ENCODE measurements at places on chromosomes 3 and 15.

- no peak for DNase-seq
Observed at GRCh38 chr15:92848852-92849598, 51.1 kb upstream of the CHD2 start.

DNA sequence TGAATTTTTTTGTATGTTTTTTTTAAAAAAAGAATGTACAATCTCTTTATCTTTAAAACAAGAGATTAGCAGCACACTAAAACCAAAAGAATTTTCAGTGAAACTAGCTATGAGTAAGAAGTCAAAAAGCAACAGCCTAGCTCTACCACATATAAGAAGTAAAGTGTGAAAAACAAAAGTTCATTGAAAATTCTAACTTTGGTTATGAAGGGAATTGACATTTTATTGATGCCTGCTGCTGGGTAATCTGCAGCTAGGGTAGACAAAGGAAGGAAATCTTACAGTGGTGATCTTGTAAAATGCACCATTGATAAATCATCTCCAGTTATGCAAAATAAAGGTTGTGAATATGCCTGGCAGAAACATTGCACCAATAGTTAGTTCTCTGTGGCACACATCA lies 37.8 kb upstream of the FOXB1 start:
- DNase-seq: no peak

DNA sequence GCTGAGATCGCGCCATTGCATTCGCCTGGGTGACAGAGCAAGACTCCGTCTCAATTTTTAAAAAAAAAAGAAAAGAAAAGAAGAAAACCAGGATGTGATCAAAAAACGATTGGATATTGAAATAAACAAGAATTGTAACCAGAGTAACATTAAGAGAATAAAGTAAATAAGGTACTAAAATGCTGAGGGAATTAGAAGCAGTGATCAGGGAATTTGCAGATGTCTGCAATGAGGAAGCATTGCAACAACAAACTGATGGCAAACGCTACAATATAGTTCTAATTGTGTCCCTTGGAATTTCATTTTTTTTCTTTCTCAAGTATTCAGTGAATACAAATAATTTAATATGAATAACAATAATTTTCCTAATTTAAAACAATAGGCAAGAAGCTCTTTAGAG lies 1077.5 kb downstream of the TBL1XR1 start:
- no peak for DNase-seq

DNA sequence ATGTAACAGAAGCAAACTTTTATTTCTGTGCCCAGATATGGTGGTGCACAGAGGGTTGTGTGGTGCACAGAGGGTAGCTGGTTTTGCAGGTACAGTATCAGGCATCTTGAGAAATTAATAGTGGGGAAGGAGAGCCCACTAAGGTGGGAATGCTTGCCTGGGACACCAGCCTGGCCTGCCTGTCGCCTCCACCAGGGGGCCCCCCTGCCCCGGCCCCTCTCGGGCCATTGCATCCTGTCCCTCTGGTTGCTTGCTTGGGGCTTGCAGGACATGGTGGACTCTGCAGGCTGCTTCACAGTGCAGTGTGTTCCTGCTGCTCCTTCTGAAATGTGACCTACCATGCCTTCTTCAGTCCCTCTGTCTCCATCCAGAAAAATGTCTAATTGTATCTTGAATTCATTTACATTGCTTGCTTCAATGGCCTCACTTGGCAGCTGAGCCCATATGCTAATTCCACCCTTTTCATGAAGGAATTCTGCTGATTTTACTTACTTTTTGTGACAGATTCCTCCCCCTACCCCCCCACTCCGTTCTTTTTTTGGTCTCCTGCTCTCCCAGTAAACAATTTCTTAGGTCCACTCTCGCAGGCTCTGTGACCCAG lies 73.6 kb downstream of the EEFSEC start:
- peak; percentile 15 for DNase-seq

GRCh38 chr15:52797625-52798501 lies 7.7 kb upstream of the ONECUT1 start:
- no peak for DNase-seq

DNA sequence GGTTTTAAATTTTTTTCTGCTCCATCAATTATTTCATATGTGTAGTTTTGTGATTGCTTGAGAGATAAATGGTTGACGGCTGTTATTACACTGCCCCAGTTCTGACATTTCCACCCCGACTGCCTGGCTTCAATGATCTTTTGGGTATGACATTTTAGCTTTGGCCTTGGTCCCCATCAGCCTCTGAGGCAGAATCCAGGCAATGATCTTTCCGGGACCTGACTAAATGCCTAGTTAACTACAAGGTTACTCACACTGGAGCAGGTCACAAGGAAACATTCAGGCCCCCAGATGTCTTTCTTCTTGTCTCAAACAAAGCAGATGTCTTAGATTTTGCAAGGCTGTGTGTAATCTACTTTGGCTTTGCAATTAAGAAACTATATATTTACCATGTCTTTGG lies 61.1 kb upstream of the TMCO5A start:
- no peak for DNase-seq

DNA sequence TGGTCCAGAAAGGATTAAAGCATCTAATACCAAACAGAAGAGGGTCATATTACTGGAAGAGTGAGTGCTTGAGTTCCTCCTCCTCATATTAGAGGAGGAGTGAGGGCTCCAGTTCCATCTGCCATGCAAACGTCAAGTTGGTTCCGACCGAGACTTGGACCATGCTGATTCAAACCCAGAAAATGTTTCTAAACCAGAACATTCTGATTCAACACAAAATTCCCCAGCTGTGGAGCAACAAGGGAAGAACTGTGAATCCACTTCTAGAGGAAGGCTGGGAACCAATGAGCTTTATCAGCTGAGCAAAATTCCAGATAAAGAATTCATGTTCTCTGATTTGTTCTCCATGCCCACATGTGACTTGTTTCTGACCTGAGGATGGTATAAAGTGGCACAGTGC lies 135.6 kb upstream of the WNT5A start:
- no peak for DNase-seq

- peak; percentile 87 for DNase-seq
Observed at GRCh38 chr3:160413613-160414248, 14.3 kb downstream of the SMC4 start.

DNA sequence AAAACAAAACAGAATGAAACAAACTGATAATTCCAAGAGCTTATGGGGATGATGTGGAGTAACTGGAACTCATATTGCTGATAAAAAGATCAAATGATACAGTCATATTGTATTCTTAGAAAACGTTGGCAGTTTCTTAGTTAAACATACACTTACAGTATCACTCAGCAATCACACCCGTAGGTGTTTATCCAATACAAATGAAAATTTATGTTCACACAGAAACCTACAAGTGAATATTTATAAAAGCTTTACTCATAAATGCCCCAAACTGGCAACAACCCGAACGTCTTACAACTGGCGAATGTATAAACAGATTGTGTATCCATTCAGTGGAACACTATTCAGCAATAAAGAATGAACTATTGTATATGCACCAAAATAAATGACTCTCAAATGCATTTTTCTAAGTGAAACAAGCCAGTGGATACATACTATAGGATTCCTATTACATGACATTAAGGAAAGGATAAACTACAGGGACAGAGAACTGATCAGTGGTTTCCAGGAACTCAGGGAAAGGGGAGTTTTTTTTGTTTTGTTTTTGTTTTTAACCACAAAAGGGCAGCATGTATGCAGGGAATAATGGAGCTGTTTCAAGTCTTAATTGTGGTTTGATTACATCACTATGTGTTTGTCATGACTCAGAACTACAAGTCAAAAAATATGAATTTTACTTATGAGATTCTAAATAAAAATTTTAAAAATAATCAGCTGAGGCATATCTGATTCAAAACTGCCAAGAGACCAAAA lies 71.8 kb upstream of the NDUFB4 start:
- DNase-seq: no peak

GRCh38 chr15:55681631-55682030 lies 61.3 kb downstream of the PRTG start:
- no peak for DNase-seq

GRCh38 chr3:130820976-130821375 lies 72.9 kb upstream of the ATP2C1 start:
- peak; percentile 22 for DNase-seq

GRCh38 chr3:76765511-76765910 lies 274.4 kb upstream of the ROBO2 start:
- DNase-seq: no peak

DNA sequence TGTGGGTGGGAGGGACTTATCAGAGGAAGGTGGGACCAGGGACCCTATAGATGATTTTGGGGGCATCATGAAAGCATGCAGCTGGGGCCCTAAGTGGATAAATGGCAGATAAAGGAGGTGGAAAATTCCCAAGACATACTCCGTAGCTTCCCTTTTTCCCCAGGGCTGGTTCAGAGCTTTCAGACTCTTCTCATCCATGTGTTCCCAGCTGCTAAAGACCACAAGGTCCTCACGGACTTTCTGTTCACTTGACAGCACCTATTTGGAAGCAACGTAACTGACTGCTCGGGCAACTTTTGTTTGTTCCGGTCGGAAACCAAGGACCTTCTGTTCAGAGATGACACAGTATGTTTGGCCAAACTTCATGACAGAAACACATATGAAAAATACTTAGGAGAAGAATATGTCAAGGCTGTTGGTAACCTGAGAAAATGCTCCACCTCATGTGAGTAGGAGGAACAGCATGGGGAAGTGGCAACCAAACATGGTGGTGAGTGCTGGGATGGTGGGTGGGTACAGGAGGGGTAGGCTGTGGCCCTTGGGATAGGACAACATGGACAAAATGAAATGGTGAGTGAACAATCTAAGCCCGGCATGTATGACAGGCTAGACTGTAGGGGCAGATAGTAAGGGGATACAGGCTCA lies 28.7 kb upstream of the SRPRB start:
- no peak for DNase-seq

DNA sequence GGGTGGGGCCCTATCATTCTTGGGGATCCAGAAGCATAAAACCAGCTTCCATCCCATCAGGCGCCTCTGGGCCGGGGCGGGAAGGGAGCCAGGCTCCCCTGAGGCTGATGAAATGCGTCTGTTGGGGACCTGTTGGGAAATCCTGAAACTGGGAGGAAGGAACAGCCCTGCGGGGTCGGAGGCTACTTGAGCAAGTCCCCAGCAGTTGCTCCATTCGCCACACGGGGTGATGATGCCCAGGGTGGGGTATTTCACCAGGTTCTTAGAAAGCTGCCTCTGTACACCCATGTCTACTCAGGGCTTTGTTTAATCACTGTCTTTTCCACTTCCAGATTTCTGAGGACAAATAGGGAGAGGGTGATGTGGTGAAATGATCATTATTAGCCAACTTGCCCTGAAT lies 25.4 kb upstream of the TSEN2 start:
- no peak for DNase-seq

GRCh38 chr15:61169275-61169903 lies 59.7 kb downstream of the RORA start:
- peak; percentile 17 for DNase-seq

DNA sequence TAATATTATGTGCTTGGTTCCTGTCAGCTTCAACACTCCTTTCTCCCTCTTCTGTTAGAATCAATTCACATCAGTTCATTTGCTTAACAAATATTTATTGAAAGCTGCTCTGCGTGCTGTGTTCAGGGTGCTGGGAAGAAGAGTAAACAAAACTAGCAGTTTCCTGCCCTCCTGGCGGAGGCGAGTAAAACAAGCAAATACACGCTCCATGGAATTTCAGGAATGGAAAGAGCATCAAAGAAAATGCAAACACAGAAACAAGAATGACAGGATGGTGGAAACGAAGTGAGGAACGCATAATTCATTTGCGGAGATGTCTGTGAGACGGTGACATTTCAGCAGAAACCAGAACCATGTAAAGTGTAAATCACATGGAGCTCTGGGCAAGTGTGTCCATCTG lies 49.4 kb upstream of the SPTSSB start:
- DNase-seq: no peak

- DNase-seq: no peak
Observed at GRCh38 chr15:96497951-96498350, 167.5 kb downstream of the NR2F2 start.

DNA sequence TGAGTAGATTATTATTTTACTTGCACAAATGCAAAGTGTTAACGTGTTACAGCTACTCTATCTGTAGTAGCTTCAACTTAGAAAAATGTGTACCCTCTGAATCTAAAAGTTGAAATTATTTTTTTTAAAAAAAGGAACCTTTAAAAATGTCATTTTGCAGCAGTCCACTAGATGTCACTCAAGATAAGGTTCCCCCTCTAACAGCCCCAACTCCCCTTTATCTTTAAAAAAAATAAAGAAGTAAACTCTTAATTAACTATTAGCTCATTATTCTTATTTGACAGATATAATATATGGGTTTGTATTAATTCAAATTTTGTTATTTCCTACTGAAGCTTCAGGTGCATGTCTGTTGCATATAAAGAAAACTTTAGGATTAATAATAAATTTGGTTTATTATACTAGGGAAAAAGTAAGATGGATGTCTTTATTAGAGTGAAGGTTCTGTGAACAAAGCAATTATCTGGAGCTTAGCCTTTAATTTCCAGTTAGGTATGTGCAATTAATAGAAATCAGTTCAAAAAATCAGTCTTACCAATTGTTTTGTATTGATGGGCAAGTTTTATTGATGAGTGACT lies 288.5 kb downstream of the VGLL3 start:
- peak; percentile 42 for DNase-seq

DNA sequence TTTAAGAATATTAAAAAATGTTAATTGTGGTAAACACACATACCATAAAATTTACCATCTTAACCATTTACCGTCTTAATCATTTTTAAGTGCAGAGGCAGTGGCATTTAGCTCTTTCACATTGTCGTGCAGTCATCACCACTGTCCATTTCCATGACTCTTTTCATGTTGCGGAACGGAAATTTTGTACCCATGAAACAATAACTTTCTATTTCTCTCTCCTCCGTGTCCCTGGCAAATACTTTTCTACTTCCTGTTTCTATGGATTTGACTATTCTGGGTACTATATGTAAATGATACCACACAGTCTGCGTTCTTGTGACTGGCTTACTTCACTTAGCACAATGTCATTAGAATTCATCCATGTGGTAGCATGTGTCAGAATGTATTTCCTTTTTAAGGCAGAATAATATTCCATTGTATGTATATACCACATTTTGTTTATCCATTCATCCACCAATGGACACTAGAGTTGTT lies 27.9 kb downstream of the AKAP13 start:
- no peak for DNase-seq

- no peak for DNase-seq
Observed at GRCh38 chr3:45409369-45409768, 21.0 kb downstream of the LARS2 start.
